ENCODE measurements at places on chromosomes 7 and 10.

DNA sequence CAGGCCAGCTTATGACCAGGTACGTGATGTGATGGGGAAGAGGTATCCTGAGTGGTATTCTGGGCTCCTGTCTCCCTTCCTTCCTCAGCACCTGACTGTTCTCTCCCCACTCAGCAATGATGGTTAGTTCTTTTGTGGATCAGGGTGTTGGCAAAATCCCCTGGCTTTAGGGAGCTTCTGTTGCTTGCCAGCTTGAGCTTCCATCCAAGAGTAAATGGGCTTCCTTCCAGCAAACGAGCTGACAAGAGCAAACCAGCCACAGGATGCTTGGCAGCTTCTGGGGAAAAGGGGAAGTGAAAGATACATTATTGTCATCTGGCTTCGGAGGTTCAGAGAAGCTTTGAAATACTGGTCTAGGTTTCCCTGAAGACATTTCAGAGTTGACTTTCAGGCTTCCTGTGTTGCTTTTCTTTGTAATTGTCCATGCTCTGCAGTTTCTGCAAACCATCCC, 5.2 kb downstream of the DUSP5 start:
- DNase-seq = no peak

DNA sequence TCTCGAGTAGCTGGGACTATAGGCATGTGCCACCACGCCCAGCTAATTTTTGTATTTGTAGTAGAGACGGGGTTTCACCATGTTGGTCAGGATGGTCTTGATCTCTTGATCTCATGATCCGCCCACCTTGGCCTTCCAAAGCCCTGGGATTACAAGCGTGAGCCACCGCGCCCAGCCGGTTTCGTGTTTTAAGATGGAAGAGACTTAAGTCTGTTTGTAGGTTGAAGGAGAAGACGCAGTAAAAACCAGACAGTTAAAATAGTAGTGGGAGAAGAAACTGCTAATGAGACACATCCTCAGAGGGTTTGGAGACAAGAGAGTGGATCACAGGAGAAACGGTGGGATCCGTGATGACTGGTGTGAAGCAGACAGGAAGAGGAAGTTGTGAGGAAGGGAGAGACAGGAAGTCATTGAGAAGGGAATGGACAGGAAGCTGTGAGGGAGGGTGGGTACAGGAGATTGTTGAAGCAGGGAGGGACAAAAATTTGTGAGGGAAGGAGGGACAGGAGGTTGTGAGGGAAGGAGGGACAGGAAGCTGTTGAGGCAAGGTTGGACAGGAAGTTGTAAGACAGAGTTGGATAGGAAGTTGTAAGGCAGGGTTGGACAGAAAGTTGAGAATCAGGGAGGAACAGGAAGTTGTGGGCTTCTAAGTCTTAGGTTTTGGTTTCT, 115.5 kb downstream of the WDFY4 start:
- no peak for DNase-seq

DNA sequence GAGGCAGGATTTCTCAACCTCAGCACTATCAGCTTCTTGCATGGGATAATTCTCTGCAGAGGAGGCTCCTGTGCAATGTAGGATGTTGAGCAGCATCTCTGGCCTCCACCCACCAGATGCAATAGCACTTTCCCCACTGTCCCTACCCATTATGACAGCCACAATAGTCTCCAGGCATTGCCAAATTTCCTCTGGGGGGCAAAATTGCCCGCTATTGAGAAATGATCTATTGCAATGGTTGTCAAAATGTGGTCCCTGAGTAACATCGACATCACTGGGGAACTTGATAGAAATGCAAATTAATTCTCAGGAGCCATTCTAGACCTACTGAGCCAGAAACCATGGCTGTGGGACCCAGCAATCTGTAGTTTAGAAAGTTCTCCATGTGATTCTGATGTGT, 7.0 kb downstream of the KCNK18 start:
- no peak for DNase-seq

DNA sequence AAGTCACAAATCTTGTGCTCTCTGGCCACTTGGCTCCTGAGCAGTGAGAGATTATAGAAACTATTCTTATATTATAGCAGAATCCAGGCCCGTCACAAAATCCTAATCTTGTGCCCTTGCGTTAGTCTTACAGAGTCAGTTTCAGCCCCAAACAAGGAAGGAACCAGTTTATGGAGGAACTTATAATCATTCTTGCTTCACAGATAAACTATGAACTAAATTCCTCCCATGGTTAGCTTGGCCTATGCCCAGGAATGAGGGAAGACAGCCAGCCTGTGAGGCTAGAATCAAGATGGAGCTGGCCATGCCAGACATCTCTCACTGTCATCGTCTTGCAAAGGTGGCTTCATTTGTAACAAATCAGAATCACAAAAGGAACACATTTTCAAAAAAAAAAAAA, 199.7 kb upstream of the PITRM1 start:
- no peak for DNase-seq

DNA sequence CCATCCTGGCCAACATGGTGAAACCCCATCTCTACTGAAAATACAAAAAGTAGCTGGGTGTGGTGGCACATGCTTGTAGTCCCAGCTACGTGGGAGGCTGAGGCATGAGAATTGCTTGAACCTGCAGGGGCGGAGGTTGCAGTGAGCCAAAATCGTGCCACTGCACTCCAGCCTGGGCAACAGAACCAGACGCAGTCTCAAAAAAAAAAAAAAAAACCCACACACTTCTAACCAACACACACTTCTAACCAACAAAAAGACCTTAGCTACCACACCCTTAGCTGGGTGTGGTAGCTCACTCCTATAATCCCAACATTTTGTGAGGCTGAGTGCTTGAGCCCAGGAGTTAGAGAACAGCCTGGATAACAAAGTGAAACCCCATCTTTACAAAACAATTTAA, 33.9 kb upstream of the SPOCK2 start:
- DNase-seq = no peak

DNA sequence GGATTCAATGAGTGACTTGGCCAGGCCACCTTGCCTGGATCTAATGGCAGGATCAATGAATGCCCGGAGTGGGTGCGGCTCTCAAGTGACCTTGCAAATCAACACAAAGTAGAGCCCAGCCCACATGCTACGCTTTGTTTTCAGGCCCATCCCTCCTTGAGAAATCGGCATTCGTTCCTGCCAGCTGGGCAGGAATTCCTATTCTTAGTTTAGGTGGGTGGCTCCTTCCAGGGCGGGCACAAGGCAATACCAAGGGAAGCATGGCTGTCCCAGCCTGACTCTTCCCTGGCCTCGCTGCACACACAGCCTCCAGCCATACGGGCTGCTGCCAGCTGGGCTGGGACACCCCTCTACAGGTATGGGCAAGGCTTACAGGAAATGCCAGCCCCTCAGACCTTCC, 119.3 kb downstream of the SH3PXD2A start:
- no peak for DNase-seq

DNA sequence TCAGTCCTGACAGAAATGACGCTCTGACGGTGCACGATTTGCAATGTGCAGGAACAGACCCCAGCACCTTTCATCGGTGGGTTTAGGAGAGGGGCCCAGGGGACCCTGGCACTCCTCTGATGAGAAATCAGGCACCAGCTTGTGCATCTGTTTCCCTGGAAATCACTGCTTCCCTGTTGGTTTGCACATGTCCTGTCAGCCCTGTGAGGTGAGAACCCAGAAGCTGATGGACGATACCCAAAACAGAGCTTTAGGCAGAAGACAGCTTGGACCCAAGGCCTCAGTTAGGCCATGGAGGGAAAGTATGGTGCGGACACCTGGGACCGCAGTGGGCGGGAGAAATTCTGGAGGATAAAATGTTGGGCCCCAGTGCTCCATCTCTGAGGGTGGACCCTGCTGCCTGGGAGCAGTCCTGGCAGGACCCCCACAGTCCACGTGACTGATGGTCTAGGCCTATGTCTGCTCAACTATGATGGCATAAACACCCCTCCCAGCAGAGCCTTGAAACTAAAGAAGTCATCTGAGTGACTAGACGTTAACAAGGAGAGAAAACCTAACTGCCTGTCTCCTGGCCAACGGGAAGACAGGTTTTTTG, 242.8 kb downstream of the PTPRN2 start:
- no peak for DNase-seq

DNA sequence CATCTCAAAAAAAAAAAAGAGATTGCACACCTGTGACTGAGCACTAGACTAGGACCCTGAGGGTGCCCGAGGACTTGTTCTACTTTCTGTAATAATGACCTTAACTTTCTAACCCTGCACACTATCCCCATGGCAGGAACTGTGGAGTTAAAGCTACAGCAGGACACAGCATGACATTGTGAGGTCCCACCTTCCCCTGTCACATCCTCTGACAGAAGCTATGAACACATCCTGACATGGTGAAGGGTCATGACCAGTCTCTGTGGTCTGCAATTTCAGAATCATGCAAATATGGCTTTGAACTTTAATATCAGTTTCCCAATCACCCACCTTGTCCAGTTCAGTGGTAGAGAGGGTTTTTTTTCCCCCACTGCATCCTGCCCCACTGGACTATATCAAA, 18.5 kb upstream of the SAR1A start:
- no peak for DNase-seq

GRCh38 chr10:112817981-112818777, 131.9 kb upstream of the TCF7L2 start:
- DNase-seq = no peak

DNA sequence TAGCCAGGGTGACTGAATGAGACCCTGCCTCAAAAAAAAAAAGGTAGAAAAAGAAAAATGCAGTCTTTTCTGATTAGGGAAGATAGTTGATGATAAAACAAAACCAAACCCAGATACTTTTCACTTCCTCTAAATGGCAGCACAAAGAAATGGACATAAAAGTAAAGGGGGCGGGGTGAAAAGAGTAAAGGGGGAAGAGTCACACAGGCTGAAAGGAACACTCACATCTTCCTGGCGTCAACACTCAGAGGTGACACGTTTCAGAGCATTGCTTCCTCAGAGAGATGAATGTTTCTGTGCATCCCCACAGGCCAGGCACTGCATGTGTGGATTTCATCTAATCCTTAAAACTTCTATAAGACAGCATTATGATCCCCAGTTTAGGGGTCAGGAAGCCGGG, 81.2 kb downstream of the HIPK2 start:
- no peak for DNase-seq

GRCh38 chr7:73742753-73743641, 4.4 kb upstream of the ABHD11 start:
- DNase-seq = peak; percentile 73

DNA sequence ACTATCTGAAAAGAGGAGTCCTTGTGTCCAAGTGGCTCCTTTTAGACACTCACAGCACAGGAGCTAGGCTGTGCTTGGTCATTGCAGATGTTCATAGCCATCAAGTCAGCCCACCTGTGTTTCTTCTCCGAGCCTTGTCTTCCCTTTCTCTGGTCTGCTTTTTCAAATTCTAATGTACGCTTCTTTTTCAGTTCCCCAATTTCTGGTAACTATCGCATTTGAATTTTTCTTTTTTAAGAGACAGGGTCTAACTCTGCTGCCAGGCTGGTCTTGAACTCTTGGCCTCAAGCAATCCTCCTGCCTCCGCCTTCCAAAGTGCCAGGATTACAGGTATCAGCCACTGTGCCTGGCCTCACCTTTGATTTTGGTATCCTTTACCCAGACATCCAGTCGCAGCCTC, 18.9 kb downstream of the APBB1IP start:
- no peak for DNase-seq

GRCh38 chr7:151626422-151627115, 106.9 kb upstream of the RHEB start:
- no peak for DNase-seq

DNA sequence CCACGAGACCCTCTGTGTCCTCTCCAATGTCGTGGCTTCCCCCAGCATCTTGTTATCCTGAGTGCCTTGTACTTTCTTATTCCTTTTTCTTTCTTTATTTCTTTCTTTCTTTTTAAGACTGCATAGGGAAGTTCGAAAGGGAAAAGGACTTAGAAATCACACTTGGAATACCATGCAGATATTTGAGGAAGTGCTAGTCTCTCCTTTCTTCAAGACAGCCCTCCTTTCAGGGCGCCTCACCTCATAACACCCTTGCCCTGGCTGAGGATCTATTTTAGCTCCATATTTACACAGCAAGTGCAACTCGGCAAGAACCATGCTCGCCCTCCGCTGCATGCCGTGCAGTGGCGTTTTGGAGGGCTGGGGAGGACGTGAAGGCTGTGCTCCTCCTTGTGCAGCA, 232.3 kb upstream of the GLI3 start:
- DNase-seq = no peak

DNA sequence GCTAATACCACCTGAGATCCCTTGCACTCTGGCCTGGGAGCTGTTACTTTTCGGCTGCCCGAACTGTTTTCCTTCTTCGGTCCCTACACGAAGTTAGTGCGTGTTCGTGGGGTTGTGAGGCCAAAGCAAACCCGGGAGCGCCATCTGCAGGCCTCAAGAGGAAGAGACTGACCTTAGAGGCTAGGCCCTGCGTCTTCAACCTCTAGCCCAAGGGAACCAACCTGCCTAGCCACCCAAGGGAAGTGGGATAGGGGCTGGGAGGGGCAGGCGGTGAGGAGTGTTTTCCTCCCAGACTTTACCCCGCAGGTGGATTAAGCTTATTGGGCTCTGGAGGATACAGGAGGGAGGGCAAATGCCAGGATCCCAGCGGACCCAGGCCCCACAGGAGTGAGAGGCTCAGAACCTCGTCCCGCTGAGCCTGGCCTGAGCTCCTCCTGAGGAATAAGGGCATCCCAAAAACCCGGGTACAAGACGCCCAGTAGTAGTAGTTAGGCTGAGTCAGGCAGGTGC, 1.7 kb upstream of the PAX2 start:
- no peak for DNase-seq

DNA sequence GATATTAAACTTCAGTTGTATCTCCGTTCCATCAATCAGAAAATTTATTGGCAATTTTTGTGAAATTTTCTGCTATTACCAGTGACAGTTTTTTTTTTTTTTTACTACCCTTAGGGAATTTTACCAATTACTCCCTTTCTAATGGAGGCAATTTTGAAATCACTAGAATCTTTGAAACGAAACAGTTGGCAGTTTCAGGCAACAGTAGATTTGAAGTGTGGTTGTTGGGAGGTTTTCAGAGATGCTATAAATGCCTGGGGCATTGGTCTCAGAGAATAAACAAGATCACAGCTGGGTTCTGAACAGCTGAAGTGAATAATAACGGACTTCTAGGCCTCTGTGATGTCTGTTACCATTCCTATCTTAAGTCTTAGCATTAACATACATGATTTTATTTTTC, 535.9 kb upstream of the POT1 start:
- DNase-seq = no peak

GRCh38 chr10:37952043-37952755, 24.2 kb downstream of the ZNF25 start:
- no peak for DNase-seq

DNA sequence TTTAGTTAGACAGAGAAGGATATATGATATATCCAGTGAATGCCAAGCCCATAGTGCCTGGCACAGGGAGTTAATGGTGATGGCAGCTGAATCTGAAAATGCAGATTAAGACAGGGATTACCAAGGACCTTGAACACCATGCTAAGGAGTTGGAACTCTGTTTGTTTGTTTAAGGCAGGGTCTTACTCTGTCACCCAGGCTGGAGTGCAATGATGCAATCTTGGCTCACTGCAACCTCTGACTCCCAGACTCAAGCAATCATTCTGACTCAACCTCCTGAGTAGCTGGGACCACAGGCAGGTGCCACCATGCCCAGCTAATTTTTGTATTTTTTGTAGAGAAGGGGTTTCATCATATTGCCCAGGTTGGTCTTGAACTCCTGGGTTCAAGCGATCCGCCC, 1.6 kb downstream of the AKR1D1 start:
- no peak for DNase-seq

- DNase-seq = no peak
Measured at GRCh38 chr7:2270495-2270894, 28.5 kb downstream of the NUDT1 start.

- DNase-seq = no peak
Measured at GRCh38 chr7:5214641-5215040, 24.6 kb downstream of the WIPI2 start.
